Large intestine (tissue), 12 donors: ENCODE measurements at places on chromosomes 6 and 20. TPM values are rescaled to one million over a fixed set of nuclear protein-coding genes. Genes with fewer than 3 reads are reported as not detected.

Gene TGM3
- polyA plus RNA-seq, result 0.25 TPM

Gene NINL
- 30.9 TPM for polyA plus RNA-seq

Gene DDX39B
- polyA plus RNA-seq, result 499 TPM

- no peak for DNase-seq
These were observed 39.9 kb downstream of the EDN3 start for GRCh38 chr20:59340201-59340885.

- DNase-seq, result no peak
These were observed 103.5 kb downstream of the SCP2D1 start for GRCh38 chr20:18916886-18917750.

DNA sequence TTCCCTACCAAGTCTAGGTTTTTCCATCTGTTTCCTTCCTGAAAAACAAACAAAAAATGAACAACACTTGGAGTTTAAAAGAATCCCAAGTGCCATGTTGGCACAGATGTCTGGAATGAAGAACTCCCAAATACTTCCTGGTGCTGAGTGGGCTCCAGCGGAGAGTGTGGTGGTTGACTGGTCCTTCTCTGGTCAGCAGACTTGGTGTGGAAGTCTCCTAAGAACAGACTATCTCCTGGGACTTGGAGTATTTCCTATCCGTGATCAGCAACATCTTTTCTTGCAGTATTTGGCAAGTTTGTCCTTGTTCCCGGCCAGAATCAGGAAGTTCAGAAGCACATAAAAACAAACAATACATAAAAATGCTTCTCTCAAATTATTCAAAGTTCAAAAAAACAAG is 154.1 kb downstream of the MTFR2 start:
- no peak for DNase-seq

GRCh38 chr6:161434350-161434749 is 160.5 kb upstream of the AGPAT4 start:
- DNase-seq, result no peak
